Neuronal stem cell (in vitro differentiated cells): ENCODE measurements at places on chromosomes 1 and 21.
A peak's percentile ranks its signal among the peaks of the same experiment; 100 is the strongest.

DNA sequence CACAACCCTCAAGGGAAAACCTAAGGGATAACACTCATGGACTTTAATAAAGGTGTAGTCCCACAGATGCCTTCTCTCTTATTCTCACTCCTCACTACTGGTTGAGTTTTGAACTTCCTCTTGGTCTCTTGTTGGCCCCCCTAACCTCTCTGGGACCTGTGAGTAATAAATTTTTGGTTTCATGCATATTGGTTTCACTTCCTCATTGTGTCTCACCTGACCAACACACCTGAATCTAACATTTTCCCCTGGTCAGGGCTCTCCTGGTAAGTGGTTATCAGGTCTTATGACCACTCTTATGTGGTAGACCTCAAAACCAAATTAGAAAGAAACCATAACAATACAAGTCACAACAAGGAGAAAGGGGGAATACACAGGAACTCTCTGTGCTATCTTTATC is 60.5 kb upstream of the PRMT6 start:
- DNase-seq, result no peak

DNA sequence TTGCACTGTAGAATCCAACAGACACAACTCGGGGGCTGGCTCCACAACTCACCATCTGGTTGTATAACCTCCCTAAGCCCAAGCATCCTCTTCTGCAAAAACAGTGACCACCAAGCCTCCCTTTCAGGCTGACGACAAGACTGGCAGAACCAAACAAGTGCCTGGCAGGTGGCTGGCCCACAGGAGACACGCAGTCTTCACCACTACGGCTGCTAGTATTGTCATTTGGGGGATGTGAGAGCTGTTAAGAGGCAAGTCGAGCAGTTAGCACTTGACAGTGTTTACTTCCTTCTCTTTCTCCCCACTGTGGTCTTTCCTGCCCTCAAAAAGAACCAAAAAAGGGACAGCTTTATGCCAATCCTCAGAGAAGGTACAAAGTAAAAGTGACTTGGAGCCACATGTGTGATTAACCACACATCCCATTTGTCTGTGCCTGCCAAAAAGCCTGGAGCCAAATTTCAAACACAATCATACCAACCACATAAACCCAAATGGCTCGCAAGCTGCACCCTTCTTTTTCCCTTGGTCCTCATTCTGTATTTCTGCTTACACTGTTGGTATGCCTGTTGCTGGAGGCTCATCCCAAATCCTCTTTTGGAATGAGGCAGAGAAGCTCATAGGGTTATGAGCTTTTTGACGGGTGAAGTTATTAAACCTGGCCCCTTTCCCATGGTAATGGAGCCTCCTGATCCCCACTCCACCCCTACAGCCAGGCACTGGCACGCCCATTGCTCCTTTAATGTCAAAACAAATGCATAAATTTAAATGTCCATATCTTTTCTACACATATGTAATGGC is 94.1 kb downstream of the TGFBR3 start:
- DNase-seq, result no peak

GRCh38 chr1:193392686-193393085 is 206.3 kb upstream of the B3GALT2 start:
- DNase-seq, result no peak

GRCh38 chr1:220028346-220028895 is 17.9 kb downstream of the EPRS1 start:
- no peak for DNase-seq

- no peak for DNase-seq
Measured at GRCh38 chr1:161531986-161532643, 7.8 kb downstream of the HSPA6 start.

- DNase-seq, result no peak
Measured at GRCh38 chr1:31976401-31976800, 37.3 kb upstream of the KHDRBS1 start.

- DNase-seq, result peak; percentile 57
Measured at GRCh38 chr1:59976194-59977074, 49.9 kb upstream of the CYP2J2 start.

- DNase-seq, result no peak
Measured at GRCh38 chr21:43697758-43698643, 20.9 kb upstream of the PDXK start.

DNA sequence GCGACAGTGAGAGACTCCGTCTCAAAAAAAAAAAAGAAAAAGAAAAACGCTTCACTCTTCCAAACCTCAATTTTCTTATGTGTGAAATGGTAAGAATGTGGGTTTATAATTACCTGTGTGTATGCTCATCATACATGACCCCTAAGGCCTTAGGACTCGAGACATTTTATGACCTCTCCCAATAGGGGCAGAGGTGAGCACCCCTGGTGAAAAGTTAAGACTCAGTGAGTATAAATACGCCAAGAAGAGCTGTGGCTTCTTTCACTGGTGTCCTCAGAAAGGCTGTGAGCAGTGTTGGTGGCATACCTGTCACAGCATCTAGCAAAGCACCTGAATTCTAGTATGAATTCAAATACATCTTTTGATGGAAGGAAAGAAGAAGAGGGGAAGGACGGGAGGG is 7.8 kb upstream of the FCMR start:
- DNase-seq, result no peak

DNA sequence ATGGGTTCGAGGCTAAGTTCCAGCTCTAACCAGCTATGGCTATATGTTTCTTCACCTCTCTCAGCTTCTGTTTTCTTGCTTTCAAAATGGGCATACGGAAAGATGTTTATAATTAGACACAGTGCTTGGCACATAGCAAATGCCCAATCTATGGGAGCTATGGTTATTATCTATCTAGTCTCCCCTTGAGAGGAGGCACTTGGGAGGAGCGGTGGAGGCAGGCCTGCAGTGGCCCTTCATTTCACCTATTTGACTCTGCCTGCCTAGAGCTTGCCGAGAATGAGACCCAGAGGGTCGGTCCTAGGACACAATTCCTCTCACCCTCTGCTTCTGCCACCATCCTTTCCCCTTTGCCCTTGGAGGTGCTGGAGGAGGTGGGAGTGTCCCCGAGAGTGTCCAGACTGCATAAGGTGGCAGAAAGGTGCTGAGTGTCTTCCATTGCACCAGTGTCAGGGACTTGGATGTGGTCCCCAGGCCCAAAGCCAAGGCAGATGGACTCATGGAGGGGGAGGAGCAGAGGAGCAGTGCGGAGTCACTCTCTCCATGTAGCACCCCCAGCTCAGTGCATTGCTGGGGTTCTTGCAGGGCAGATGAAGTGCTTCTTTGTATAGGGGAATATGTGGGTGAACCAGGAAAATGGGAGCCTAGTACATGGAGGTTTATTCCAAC is 9.0 kb downstream of the LGR6 start:
- DNase-seq, result no peak

DNA sequence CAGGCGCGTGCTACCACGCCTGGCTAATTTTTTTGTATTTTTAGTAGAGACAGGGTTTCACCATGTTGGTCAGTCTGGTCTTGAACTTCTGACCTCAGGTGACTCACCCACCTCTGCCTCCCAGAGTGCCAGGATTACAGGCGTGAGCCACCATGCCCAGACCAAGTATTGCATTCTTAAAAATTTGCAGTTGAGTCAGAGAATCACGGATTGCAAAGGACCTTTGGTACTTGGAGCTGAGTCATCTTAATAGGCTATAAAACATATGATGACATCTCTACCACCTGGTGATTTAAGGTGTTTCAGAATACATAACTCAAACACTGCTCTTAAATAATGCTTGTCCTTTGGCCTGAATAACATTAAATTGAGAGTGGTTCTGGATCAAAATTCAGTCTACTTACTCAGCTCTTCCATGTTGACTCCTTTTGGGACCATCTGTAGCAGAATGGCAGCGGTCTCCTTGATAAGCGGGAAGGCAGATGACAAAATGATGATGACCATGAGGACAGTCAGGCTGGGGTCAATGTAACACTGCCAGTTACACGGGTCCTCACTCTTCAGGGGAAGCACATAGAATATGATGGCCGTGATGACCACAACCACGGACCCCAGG is 10.4 kb downstream of the SLC30A10 start:
- no peak for DNase-seq

GRCh38 chr1:4344065-4344732 is 310.2 kb upstream of the AJAP1 start:
- DNase-seq, result no peak

- no peak for DNase-seq
Measured at GRCh38 chr1:94795434-94795833, 24.7 kb upstream of the SLC44A3 start.

- no peak for DNase-seq
Measured at GRCh38 chr1:58848818-58849411, 65.1 kb upstream of the JUN start.

DNA sequence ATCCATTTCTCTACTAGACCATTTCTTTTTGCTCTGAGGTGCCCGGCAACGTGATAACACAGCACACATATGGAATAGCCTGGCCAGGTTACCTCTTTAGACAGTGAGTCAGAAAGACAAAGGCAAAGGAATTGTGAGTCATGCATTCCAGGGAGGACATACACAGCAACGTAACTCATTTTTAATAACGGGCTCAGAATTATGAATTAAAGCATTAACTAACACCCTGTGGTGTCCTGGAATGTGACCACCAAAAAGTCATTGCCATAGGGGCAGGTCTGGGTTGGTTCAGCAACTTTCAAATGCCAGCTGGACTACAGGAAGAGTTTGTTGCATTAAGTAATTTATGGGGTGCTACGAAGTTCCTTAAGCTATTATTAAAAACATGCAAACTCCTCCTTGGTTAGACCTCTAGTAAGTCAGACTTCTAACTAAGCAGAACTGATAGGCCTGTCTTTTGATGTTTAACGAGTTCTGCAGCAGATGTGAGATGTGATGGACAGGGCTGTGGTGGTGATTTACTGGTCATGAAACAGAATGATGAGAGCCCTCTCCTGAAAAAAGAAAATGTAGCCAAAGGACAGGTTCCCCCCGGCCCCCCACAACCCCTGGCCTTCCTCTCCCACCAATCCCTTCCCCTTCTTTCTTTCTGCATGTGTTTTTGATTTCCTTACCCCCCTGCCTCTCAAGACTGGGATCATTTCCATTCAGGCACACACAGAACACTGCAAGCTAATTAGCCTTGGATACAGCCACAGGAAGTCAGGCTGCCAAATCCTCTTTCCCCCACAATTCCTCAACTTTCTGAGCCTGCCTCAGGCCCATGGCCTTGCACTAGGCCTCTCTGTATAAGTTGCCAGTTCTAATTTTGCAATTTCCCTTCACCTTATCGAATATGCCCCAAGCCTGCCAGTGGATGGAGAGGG is 88.9 kb upstream of the HAO2 start:
- no peak for DNase-seq

GRCh38 chr1:110106013-110106941 is 6.0 kb upstream of the UBL4B start:
- DNase-seq, result peak; percentile 62
